Spleen (tissue), 13 donors: ENCODE measurements at places on chromosomes 5 and 9. TPM values are rescaled to one million over a fixed set of nuclear protein-coding genes. Genes with fewer than 3 reads are reported as not detected.
A peak's percentile ranks its signal among the peaks of the same experiment; 100 is the strongest.

HSPA5 gene
- 107 TPM for total RNA-seq

NEUROG1 gene
- total RNA-seq, result not detected

SYK gene
- total RNA-seq, result 119 TPM

SLC25A2 gene
- 2.4 TPM for total RNA-seq

WNT8A gene
- not detected for total RNA-seq

UTP15 gene
- total RNA-seq, result 21.5 TPM

FAM114A2 gene
- total RNA-seq, result 35.1 TPM

PCDHB10 gene
- total RNA-seq, result 0.79 TPM

RASGRF2 gene
- total RNA-seq, result 8.3 TPM

FAM81B gene
- total RNA-seq, result not detected

NAIP gene
- 299 TPM for total RNA-seq

DNA sequence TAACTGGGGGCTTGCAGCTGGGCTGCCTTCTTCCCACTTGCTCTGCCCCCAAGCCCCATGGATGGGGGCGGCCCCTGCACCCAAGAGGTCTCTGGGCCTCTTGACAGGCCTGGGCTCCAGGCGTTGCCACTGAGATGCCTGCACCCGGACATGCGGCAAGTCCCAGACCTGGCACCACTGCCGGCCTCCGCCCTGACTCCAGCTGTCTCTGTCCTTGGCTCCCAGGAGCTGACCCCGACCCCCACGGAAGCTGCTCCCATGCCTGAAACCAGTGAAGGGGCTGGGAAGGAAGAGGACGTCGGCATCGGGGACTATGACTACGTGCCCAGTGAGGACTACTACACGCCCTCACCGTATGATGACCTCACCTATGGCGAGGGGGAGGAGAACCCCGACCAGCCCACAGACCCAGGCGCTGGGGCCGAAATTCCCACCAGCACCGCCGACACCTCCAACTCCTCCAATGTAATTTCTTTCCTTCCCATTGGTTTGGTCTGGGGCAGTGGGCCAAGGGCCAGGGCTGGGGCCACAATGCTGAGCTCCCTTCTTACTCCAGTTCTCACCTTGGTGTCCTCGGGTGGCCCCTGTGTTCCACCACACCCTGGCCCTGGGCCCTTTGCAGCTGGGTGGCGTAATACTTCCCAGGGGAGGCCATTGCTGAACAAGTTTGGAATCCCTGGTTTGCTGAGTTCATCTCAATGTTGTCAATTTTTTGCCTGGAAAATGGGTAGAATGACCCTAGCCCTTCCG is 88.6 kb downstream of the COL5A1 start:
- DNase-seq, result no peak
- H3K4me3 ChIP-seq, result no peak overlapping the region
- peaks cover 4% of the 10 kb centered on the region for H3K4me1 ChIP-seq
- no peaks in the 10 kb centered on the region for H3K36me3 ChIP-seq
- no peak overlapping the region for H3K27ac ChIP-seq

DNA sequence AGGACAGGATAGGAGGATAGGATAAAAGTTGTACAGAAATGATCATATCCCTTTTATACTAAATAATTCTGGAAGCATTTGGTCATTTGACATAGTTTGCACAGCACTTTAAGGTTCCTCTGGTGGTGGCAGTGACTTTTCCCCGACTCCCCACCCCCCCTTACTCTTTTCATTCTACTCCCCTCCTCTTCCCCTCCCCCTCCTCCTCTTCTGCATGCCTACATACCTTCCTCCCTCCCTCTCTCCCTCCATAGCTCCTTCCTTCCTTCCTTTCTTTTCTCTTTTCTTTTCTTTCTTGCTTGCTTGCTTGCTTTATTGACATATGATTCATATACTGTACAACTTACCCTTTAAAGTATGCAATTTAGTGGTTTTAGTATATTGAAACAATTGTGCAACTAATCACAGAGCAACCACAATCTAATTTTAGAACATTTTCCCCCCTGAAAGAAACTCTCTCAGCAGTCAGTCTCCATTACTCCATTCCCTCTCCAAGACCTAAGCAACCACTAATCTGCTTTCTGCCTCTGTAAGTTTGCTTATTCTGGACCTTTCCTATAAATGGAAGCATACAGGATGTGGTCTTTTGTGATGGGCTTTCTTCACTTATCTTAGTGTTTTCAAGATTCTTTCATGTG is 159.0 kb downstream of the HACD4 start:
- H3K4me1 ChIP-seq, result no peaks in the 10 kb centered on the region
- no peak overlapping the region for H3K4me3 ChIP-seq

GRCh38 chr5:35160486-35161116 is 69.7 kb downstream of the PRLR start:
- H3K27ac ChIP-seq, result no peak overlapping the region
- no peak overlapping the region for H3K4me3 ChIP-seq
- no peaks in the 10 kb centered on the region for H3K36me3 ChIP-seq

DNA sequence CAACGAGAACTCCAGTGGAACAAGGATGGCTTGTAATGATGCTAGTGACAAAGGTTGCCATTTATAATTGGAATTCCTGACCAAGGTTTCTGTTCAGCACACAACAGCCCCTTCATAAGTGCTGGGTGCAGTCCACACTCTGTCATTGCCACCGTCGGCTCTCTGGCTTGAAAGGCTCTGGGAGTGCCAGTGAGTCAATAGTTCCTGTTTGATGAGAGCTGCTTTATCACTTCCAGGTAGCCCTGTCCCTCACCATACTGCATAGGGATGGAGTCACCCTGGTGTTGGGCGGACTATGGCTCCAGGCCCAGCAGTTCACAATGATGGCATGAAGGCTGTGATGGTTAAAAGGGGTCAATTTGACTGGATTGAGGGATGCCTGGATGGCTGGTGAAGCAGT is 34.6 kb upstream of the SEMA4D start:
- no peaks in the 10 kb centered on the region for H3K36me3 ChIP-seq
- H3K27ac ChIP-seq, result peak overlapping the region; percentile 57
- no peak overlapping the region for H3K4me3 ChIP-seq

DNA sequence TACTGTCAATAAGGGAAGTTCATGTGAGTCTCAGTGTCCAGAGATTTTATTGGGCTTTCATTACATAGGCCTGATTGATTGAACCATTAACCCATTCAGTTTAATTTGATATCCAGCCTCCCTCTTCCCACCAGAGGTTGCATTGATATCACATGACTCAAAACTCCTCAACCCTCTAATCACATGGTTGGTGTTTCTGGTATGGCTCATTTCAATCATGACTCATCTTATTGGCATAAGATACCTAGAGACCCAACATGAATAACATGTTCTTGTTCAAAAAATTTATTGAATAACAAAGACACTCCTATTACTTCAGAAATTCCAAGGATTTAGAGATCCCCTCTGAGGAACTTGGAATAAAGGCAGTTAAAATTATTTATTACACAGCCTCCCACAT is 982.2 kb downstream of the TLE1 start:
- no peak overlapping the region for H3K27ac ChIP-seq
- no peaks in the 10 kb centered on the region for H3K27me3 ChIP-seq
- DNase-seq, result no peak

DNA sequence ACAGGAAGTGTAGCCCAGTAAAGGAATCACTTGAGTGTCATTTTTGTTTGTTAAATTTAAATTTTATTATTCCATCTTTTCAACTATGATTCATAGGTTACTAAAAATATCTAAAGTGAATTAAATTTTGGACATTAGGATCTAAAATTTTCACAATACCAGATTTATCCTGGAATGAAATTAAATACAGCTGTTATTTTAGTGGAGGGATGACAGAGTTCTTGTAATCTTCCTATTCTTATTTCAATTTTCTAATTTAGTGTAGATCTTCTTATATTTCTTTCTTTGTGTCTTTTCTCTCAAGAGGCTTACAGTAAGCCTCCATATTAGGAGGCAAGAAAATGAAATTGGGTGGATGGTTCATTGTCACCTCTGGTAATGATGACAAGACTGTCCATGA is 167.9 kb upstream of the TNC start:
- DNase-seq, result no peak
- H3K27me3 ChIP-seq, result no peaks in the 10 kb centered on the region
- no peaks in the 10 kb centered on the region for H3K36me3 ChIP-seq

DNA sequence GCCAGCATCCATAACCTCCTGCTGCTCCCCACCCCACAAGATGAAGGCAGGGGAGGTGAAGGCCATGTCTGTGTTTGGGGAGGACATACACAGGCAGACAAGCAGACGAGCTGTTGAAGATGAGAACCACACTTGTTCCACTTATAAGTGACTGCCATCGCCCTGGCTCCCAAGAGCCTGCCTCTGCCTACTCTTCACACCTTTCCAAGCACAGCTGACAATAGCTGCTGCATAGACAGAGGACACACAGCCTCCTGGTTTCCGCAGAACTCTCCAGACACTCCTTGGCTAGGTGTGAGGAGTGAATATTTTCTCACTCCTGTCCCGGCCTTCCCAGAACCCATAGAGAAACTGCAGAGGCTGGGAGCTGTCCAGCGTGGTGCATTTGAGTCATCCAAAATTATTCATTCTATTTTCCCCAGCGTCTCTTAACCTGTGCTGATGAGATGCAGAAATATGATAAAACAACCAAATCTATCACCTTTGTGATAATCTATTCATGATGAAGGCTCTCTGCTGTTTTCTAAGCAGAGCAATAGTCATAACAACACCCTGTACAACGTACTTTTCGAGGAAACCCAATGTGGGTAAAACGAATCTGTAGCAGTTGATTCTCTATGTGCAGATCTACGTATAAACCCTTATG is 24.7 kb downstream of the KLF9 start:
- no peak overlapping the region for H3K4me3 ChIP-seq
- H3K4me1 ChIP-seq, result peaks cover 48% of the 10 kb centered on the region
- DNase-seq, result no peak

GRCh38 chr9:130535818-130536521 is 43.4 kb upstream of the FUBP3 start:
- H3K36me3 ChIP-seq, result no peaks in the 10 kb centered on the region
- H3K4me1 ChIP-seq, result peaks cover 23% of the 10 kb centered on the region
- H3K27ac ChIP-seq, result no peak overlapping the region
- H3K27me3 ChIP-seq, result peaks cover 46% of the 10 kb centered on the region

DNA sequence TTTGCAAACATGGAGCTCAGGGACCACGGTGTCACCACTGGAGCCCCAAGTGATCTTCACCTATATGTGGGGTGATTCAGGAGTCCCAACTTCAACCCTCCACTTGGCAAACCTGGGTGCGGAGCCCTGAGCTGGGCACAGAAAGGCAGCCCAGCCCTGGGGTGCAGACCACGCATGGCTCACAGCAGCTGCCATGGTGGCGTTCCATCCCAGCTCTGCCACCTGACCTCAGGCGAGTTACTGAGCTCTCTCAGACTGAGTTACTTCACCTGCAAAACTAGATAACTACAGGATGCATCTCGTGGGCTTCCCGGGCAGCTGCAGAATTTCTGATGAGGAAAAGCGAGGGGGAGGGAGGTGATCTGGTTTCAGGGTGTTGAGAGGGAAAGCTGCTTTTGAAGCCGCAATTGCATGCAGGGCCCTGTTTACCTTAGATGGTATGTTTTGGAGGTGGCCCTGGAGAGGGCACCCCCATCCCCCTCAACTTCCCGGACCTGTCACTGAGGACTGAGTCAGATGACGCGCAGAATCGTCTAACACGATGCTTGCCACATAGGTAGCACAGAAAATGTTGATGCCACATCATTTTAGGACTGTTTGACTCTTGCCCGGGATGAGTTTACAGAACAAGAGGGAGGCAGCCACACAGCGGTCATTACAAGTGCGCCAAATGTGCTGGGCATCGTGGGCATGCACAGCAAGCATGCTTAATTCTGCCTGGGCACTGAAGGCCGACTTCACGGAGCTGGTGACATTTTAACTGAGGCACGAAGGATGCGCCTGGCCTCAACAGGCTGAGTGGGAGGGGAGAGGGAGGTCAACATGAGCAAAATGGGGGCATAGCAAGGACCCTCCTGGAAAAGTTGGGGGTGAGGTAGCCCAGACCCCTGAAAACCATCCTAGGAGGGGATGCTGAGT is 154.6 kb downstream of the COL23A1 start:
- peaks cover 8% of the 10 kb centered on the region for H3K4me1 ChIP-seq
- no peak for DNase-seq
- H3K36me3 ChIP-seq, result no peaks in the 10 kb centered on the region
- H3K27me3 ChIP-seq, result peaks cover 3% of the 10 kb centered on the region

DNA sequence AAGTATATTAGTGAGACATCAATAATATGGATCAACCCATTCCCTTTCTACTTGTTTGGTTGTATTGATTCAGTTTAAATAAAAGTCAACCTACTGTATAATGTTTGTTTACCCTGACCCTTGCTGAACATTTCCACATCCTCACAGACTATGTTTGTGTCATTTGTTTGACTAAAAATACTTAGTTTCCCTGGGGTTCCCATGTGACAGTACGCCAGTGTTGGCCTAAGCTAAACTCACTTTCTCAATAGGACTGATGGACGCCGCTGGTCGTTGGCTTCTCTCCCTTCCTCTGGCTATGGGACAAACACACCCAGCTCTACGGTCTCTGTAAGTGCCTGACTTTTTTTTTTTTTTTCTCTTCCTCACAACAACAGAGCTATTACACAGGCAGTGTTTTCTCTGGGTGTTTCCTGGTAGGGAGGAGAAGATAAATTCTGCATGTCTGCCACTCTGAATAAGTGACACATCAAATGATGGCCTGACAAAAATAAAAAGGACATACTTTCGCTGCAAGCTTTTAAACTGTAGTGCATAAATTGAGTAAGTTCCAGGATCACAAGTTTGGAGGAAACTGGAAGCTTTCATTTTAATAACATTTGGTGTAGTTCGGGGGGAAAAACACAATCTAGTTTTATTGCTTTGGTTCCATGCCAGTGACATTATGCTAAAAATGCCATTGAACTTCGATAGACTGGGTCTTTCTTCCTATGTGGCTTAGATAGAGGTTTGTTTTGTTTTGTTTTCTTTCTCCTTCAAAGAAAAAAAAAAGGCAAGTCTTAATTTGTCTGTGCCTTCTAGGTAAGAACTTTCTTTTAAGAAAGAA is 101.0 kb downstream of the CD180 start:
- no peak overlapping the region for H3K4me3 ChIP-seq
- H3K27ac ChIP-seq, result peak overlapping the region; percentile 62
- peaks cover 18% of the 10 kb centered on the region for H3K4me1 ChIP-seq
- H3K36me3 ChIP-seq, result no peaks in the 10 kb centered on the region

DNA sequence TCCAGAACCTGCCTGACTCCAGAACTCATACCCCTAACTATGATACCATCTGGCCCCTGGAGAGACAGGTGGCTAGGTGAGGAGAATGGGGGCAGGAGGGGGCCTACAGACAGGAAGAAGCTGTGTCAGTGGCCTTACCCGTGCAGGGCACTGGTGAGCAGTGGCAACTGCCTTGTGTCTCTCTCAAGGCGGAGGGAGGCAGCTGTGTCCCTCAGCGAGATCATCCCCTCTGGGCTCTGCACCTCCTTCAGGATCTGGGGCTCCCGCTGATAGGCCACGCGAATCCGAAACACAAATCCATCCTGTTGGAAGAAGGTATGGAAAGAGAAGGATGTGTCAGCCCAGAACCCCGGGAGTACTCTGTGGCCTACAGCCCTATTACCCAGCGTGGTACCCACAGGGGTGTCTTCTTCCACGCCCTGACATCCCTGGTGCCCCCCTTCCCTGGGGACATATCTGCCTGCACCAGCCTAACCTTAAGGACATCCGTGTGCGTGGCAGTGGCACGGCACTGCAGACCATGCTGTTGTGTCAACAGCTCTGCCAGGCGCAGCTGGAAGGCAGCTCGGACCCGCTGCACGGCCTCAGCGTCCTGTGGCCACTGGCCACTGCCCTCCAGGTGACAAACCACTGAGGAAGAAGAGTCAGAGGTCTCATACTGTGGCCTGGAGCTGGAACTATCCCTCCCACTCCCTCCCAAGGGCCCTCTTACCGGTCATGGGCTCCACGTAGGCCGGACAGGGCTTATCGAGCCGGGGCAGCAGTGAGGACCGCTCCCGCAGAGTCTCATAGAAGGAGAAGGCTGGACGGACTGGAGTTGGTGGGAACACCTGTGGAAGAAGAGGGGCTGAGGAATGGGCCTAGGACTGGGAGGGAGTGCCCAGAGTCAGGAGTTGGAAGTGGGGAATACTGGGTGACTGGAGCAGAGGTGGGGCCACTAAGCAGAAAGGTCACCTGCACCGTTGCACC is 7.8 kb downstream of the NOL6 start:
- no peaks in the 10 kb centered on the region for H3K27me3 ChIP-seq
- no peaks in the 10 kb centered on the region for H3K4me1 ChIP-seq
- H3K27ac ChIP-seq, result no peak overlapping the region
- H3K36me3 ChIP-seq, result peaks cover 100% of the 10 kb centered on the region
